AG04449 (cell line): ENCODE measurements at places on chromosomes 12 and 14.

DNA sequence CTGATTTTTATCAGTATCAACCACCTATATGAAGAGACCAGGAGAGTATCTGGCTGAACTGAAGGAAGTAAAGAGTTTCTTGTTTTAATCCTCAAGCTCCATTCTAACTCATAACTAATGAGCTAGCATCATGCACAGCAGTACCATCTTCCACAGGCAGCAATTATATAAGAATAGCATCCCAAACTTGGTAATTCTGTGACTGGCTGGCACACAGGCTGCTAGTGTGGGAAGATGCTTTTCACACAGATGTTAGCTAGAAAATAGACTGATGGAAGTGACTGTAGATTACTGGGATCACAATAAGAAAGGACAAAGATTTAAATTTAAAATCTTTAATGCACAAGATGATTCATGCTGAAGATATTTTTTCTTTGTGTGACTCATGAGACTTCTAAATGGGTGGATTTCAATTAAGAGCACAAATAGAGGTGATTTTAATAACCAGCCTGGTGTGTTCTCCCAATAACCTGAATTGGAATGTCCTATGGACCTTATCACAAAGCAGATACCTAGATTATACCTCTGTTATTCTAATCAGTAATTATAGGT is 417.7 kb upstream of the ATXN7L3B start:
- DNase-seq = no peak

- DNase-seq = no peak
Observed at GRCh38 chr12:64390275-64390851, at the start of gene C12orf56. Gene C12orf56, minus strand, starts transcription at chr12:64390758. Its CDS starts 193 bp downstream, at chr12:64390565.

- no peak for DNase-seq
Observed at GRCh38 chr14:96914571-96915128, 117.5 kb downstream of the VRK1 start.

- no peak for DNase-seq
Observed at GRCh38 chr14:71119832-71120231, 212.6 kb downstream of the PCNX1 start.

DNA sequence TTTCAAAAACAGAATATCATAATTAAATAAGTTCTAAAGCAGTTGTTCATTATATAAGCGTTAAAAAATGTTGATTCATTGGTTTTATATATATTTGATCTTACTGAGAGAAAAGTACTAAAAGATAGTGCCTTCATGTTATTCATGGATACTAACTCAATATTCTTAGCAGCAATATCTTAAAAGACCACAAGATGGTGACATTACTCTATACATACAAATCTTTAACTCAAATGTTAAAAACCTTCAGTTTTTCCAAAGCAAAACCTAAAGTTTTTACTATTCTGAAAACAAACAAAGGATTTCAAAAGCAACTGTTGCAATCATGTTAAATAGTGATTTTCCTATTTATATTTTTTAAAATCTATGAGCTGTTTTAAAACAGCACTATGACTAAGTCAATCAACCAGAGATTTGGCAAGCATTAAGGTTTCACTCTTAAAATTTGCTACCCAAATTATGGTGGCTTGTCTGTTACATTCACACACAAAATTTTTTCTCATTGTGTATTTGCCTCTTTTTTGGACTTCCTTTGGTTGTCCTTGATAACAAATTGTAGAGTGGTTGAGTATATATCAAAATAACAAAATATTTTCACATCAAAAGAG is 50.1 kb upstream of the RERGL start:
- DNase-seq = no peak

DNA sequence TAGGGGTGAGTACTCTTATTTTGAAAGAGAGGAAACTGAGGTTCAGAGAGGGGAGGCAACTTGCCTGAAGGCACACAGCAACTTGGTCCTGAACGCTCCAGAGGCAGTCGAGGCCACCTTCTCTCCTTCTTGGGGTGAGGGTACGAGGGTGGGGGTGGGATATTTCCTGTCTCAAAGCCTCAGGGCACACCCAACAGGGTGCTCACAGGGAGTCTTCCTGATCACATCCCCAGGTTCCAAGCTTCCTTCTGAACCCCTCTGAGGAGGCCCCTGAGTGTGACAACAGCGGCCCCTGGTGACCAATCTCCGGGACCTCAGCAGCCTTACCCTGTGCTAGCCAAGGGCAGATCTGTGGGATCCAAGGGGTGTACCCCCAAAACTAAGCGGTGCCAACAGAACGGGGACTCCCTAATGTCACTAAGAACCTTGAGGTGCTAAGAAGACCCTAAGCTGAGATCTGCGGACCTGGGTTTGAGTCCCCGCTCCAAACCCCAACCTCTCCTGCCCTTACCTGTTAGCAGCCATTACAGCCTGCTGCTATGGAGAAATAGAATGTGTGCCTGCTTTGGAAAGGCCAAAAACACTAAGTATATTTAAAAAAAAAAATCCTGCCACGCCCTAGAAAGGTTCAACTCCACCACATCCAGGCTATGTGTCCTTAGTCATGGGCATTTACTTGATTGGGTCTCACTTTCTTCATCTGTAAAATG is 57.9 kb downstream of the TRPV4 start:
- DNase-seq = no peak

GRCh38 chr12:92473564-92473963 is 229.2 kb upstream of the PLEKHG7 start:
- no peak for DNase-seq

- no peak for DNase-seq
Observed at GRCh38 chr14:84825481-84826251, 704.3 kb upstream of the FLRT2 start.

DNA sequence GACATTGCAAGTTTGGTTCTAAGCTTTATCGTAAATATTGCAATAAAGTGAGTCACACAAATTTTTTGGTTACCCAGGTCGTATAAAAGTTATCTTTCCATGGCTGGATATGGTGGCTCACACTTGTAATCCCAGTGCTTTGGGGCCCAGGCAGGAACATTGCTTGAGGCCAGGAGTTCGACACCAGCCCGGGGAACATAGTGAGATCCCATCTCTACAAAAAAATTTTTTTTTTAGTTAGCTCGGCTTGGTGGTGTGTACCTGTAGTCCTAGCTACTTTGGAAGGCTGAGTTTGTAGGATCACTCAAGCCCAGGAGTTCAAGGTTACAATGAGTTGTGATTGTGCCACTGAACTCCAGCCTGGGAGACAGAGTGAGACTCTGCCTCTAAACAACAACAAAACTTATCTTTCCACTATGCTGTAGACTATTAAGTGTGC is 24.4 kb downstream of the PRORP start:
- no peak for DNase-seq

GRCh38 chr14:99951085-99951484 is 114.1 kb upstream of the EVL start:
- DNase-seq = no peak

GRCh38 chr14:64968651-64969050 is 3.5 kb downstream of the RAB15 start:
- no peak for DNase-seq

DNA sequence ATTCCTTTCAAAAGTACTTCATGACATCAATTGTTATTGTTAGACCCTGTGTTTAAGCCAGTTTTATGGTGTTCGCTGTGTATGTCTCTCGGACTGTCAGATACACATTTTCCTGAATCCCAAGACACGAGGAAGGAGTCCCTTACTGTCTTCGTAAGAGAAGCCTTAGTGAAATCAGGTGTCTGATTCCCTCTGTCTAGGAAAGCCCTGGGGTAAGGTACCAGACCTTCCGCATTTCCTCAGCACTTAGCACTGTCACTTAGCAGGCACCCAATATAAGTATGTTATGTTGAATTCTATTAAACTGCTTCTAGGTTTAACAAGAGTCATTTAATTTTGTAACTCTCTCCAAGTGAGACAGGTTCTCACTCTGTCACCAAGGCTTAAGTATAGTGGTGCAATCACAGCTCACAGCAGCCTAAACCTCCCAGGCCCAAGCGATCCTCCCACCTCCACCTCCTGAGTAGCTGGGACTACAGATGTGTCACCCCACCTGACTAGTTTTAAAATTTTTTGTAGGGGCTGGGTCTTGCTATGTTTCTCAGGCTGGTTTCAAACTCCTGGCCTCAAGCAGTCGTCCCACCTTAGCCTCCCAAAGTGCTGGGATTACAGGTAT is 111.0 kb downstream of the BBS10 start:
- no peak for DNase-seq

GRCh38 chr12:94178882-94179281 is 30.5 kb downstream of the PLXNC1 start:
- DNase-seq = no peak

GRCh38 chr14:36495666-36496065 is 24.4 kb downstream of the NKX2-1 start:
- no peak for DNase-seq

DNA sequence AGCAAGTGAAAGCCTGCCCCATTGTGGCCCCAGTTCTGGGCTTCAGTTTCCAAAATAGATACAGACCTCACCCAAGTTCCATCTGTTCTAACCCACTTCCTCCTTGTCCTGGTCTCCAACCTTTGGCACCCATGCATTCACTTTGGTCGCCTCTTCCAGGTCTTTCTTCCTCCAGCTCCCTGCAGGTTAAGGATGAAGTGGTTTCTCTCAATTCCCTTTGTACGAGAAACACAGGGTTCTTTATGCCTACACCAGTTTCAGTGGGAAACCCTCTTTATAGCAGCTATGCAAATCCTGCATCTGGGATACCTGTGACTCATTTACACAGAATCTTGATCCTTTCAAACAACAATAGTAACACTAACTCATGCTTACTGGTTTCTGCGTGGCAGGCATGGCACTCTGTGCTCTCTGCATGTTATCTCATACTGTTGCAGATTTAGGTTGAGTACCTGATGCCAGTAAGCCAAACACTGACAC is 110.6 kb upstream of the AMIGO2 start:
- DNase-seq = no peak

DNA sequence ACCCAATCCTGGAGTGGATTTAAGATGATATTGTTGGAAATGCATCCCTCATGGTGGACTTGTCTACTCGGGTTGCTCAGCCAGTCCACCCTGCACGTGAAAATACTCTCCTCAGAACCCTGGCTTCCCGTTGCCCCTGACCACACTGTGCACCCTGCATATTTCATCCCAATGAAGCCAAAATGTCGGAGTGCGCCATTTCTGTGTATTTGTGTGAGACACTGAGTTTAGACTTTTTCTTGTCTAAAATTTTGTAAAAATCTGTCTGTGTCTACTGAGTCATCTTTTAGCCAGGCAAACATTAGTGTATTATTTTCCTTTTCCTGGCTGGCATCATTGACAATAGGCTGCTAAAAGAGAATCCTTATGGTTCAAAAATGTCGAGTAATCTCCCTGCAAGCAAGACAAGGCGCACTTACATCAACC is 485 bp upstream of the PNMA1 start:
- no peak for DNase-seq

GRCh38 chr14:33207467-33208017 is 268.9 kb downstream of the NPAS3 start:
- no peak for DNase-seq

- no peak for DNase-seq
Observed at GRCh38 chr12:130375296-130376287, 37.9 kb downstream of the PIWIL1 start.

DNA sequence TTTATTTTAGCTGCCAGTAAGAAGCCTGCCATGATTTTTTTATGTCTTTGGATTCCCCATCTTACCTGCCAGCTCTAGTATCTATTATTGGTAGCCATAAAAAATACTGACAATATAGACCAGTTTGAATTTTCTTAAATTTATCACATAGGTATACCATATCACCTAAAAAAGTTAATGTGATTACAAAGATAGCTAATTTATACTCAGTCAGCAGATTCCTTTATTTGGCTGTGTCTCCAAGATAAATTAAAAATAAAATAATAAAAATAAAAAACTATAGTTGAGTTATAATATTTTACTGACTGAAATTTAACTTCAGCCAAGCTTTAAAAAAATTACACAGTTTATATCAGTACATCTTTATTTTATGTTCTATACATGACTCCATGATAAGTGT is 128.3 kb downstream of the GPHN start:
- no peak for DNase-seq

DNA sequence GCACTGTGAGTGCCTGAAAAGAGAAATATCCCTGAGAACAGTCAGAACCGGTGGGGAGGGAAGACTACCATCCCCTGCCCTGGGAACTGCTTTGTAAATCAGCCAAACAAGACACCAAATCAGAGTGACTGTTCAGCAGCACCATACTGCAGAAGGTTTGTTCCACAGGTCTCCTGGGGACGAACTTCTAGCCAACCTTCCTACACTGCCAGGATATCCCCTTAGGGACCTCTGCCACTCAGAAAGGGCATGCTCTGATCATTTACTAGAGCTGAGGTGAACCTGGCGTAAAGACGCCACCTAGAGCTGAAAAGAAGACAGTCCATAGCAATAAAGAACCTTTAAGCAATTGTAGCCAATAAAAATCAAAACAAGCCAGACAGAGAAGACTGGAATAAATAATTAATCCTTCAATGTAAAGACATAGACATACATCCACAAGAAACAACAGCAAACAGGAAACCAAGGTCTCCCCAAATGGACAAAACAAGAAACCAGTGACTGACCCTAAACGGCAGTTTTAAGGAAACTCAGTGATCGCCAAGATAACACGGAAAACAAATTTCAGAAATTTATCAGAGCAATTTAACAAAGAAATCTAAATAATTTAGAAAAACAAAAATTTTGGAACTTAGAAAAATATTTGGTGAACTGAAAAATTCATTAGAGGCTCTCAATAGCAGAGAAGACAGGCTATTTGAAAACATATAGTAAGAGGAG is 228.1 kb upstream of the AMIGO2 start:
- DNase-seq = no peak
